AG08395 (cell line): ENCODE measurements at places on chromosomes 3 and 15.

GRCh38 chr3:96991800-96992365 is 177.5 kb downstream of the EPHA6 start:
- no peak for DNase-seq

DNA sequence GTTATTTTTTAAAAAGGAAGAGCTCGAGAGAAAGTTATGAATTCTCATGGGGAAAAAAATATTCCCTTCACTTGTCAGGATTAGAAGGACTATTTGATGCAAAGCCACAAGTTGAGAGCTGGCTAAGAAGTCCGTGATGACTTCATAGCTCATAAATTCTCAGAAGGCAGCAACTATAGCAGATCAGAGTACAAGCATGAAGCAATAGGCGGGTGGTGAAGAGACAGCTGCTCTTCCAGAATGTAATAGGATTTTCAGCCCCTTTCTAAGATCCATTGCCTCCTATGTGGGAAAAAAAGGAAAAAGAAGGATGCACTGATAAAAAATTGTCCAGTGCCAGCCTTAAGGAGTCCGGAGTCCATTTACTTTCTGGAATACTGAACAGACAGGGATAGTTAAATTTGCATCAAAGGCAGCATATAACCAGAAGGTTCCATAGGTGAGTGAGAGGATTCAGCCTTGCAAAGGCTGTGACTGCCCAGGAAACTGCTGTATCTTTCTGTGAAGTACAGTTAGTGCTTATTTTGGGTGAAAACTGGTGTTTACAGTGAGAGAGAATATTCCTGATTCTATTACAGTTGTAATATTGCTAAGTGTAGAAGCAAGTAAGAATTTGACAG is 929.5 kb upstream of the ALCAM start:
- peak; percentile 47 for DNase-seq

DNA sequence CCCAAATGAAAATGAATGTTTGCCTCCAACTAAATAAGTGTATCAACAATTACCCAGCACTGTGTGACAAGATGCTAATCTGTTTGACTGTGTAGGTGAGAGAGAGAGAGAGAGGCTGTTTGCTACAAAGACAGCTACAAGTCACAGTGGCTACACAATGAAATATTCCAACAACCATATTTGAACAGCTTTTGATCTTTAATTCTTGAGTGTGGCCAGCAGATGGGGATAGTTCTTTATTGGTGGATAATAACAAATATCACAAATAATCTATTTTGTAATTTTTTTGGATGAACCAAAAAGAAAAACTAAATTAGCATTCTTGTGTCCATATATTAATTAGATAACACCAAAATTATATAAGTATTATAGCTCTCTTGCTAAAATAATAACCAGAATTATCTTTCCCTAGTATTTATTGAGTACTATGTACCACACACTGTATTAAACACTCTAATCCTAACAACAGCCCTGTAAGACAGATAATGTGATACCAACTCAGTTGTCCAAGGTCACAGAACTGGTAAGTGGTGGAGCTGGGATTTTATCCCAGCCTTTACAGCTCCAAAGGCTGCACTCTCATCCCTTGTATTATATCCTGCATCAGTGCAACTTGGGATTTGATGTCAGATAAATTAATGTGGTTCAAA is 61.9 kb upstream of the C3orf80 start:
- DNase-seq = peak; percentile 52

DNA sequence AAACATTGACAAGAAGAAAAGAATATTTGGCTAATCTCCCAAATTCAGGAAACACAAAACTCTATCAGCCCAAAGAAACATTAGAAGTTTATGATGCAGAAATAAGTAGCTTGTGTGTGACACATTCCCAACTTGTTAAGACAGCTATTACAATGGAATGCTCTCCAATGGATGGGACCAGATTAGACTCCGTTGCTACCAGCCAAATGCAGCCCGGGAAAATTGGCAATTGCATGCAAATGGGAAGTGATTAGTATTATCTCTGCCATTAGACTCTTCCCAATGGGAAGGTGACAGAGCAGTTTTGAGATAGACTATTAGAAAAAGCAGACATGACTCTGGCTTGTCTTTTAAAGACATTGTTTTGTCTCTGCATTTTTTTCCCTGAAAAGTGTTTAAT is 37.4 kb upstream of the KCNMB2 start:
- DNase-seq = peak; percentile 45

GRCh38 chr3:20376665-20377217 is 190.7 kb upstream of the SGO1 start:
- DNase-seq = no peak

DNA sequence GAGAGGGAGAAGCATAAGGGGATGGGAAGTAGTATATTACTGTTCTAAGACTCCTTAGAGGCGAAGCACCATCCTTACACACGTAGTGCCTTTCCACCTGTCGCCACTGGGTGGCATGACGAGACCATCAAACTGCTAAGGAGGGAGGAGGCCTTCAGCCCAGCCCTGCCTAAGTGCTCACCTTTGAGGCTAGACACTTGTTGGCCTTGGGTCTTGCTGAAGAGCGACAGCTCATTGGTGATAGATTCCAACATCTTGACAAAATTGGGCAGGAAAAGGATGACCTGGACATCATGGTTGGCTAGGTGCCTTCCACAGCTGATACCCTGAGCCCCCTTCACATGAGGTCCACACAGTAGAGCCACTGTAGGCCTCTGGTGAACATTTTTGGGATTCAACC is 19.6 kb downstream of the CLK3 start:
- peak; percentile 79 for DNase-seq

GRCh38 chr15:27871078-27871901 is 227.8 kb downstream of the OCA2 start:
- no peak for DNase-seq

DNA sequence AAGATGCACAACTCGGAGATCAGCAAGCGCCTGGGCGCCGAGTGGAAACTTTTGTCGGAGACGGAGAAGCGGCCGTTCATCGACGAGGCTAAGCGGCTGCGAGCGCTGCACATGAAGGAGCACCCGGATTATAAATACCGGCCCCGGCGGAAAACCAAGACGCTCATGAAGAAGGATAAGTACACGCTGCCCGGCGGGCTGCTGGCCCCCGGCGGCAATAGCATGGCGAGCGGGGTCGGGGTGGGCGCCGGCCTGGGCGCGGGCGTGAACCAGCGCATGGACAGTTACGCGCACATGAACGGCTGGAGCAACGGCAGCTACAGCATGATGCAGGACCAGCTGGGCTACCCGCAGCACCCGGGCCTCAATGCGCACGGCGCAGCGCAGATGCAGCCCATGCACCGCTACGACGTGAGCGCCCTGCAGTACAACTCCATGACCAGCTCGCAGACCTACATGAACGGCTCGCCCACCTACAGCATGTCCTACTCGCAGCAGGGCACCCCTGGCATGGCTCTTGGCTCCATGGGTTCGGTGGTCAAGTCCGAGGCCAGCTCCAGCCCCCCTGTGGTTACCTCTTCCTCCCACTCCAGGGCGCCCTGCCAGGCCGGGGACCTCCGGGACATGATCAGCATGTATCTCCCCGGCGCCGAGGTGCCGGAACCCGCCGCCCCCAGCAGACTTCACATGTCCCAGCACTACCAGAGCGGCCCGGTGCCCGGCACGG is 991 bp downstream of the SOX2 start:
- DNase-seq = no peak

DNA sequence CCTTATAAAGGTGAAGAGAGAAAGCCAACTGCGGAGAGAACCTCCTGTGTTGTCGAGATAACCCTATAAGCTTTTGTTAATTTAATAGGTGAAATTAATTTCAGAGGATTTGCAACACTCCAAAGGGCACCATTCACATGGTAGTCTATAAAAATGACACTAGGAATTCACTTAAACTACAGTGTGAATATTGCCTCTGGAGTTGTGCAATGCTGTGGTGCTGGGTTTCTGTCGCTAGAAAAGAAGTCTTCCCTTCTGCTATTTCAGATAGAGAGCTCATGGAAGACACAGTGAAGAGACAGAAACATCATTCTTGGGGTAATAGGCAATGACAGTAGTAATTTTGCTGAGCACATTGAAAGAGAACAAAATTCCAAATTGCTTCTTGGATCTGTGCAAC is 28.8 kb upstream of the PROK2 start:
- DNase-seq = no peak

- no peak for DNase-seq
Observed at GRCh38 chr15:60757831-60758570, 279.1 kb upstream of the ICE2 start.
